Kidney capillary endothelial cell (primary cell): ENCODE measurements at places on chromosomes 3 and 15.
A peak's percentile ranks its signal among the peaks of the same experiment; 100 is the strongest.

- no peak for DNase-seq
These were observed 4.4 kb downstream of the ITIH3 start for GRCh38 chr3:52798978-52799476.

DNA sequence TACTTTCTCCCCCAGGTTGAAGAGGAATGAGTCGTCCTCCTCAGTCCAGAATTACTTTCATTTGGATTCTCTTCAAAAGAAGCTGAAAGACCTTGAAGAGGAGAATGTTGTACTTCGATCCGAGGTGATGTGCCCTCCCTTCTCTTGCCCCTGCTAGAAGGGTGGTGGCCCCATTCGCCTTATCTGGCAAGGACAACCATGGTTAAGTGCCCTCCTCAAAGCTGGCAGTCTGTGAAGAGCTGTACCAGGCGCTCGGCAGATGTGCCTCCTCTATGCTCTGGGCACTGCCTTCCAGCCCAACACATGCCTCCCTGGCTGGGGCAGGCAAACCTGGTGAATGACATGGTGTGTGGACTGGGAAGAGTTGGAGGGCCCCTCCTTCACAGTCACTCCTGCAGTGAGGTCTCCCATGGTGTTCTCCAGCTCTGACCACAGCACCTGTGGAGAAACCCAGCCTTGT lies 77.0 kb downstream of the CCK start:
- DNase-seq = no peak

GRCh38 chr3:61903931-61904657 lies 342.7 kb downstream of the PTPRG start:
- DNase-seq = no peak

- DNase-seq = no peak
These were observed 752 bp downstream of the CEP63 start for GRCh38 chr3:134486577-134487041.

- no peak for DNase-seq
These were observed 303.8 kb upstream of the CDIN1 start for GRCh38 chr15:36275656-36276055.

- no peak for DNase-seq
These were observed 30.4 kb upstream of the TMCO5A start for GRCh38 chr15:37903919-37904625.

- no peak for DNase-seq
These were observed 735.6 kb upstream of the GBE1 start for GRCh38 chr3:82496890-82497560.

GRCh38 chr3:148147903-148148302 lies 549.8 kb upstream of the AGTR1 start:
- no peak for DNase-seq

- peak; percentile 71 for DNase-seq
These were observed 28.9 kb upstream of the KLHL6 start for GRCh38 chr3:183584246-183584913.

DNA sequence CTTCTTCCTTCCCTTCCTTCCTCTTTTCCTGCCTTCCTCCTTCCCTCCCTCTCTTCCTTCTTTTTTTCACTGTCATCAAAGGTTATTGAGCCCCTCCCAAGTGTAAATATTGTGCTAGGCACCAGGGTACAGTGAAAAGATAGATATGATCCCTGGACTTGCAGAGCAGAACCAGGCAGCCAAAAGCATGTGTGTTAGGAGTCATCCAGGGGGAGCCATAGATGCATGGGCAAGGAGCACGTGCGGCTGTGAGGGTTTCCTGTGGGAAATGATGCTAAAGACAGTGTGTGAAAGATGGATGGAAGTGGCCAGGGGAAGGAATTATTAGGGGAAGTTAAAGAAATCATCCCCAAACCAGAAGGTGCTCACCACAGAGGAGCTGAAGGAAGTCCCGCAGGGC lies 65.2 kb downstream of the NR2F2 start:
- no peak for DNase-seq

DNA sequence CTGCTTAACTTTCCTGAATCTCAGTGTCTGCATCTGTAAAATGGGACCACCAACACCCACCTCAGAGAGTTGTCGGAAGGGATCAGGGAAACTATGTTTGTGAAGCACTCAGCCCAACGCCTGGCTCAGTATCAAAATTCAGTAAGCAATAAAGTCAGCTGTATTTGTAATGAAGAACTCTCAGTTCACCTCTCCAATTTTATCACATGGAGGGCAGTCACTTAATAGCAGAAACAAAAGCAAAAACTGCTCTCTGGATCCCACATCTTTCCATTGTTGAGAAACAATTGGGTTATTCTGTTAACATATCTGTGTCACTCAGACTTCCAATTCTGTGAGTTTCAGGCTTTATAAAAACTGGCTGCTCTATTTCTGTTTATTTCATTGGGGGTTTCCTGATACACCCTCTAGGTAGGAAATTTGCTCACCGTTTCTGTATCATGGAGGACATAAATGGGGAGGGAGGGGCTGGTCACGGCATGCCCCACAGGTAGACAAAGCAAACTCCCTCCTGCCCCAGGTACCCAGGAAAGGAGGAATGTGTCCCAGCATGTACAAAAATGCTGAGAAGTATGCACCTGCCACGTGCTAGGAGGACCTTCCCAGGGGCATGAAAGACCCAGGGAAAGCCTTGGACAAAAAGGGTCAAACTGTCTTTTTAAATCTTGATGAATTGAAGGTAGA lies 81.4 kb upstream of the LMOD3 start:
- no peak for DNase-seq

DNA sequence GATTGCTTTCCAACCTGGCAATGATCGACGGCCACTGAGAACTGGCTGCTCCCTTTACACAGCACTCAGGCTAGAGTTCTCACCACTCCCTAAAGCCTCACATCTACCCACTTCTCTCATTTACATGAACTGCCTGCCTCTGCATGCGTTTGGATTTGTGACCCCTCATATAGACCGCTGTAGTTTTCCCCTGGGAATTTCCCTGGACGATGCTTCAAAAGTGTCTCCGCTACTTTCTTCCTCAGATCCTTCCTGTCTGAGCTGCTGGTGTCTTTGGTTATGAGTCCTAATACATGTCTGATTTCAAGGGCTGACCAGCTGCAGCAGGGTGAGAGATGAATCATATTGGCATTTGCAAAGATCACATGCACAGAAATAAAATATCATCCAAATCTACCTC lies 116.7 kb upstream of the ETV5 start:
- no peak for DNase-seq

- DNase-seq = no peak
These were observed 28.5 kb upstream of the APOD start for GRCh38 chr3:195612075-195612800.

DNA sequence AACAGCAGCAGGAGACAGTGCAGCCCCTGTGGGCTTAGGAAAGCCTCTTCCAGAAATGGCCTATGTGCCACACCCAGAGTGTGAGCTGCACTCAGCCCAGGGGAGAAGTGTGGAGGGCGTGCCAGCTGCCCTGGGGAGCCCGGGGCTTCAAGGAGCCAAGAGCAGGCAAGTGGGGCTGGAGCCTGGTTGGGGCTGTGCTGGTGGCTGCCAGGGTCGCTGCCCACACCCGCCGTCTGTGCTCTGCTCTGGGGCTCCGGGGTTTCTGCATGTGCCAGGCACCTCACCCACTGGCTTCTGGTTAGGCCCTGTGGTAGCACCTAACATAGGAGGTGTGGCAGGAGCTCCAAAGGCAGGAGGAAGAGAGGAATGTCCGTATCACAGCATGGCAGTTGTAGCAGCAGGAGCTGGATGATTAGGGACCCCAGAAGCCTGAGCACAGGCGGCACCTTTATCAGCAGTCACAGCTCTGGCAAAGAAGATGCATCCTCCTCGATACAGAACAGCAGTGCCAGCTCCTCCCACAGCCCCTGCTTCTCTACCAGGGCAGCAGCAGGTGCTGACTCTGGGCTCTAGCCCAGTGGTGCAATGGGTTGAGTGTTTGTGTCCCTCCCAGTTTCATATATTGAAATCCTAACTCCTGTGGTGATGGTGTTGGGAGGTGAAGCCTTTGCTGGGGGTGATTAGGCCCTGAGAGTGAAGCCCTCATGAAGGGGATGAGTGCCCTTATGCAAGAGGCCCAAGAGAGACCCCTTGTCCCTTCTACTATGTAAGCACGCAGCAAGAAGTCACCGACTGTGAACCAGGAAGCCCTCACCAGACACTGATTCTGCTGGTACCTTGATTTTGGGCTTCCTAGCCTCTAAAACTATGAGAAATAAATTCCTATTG lies 70.0 kb upstream of the KLF13 start:
- DNase-seq = no peak

DNA sequence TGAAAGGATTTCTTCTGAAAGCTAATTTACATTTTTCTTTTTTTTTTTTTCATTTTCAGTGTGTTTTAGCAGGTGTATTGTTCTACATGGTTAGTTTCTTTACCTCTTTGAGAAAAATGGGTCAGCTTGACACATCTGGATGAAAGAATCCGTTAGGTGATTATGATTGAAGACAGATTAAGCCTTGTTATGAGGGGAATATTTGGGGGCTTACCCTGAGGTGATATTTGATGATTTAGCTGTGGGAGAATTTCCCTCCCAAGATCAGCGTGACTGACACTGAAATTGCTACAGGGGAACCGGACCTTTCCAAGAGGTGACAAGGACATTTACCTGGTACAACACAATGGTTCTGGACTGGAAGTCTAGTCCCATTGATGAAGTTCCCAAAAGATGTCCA lies 147.5 kb downstream of the NFKBIZ start:
- no peak for DNase-seq

DNA sequence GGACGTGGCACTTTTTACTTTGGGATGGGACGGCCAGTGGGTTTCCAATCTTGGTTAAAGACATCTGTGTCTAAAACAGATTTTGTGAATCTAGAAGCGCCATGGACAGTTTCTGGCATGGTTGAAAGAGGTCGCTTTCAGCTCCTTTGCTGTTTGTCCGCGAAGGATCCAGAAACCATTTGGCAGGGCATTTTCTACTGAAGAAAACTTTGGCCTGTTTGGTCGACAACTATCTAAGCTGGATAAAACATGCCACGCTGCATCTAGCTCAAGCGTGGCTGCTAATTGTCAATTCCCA lies 730 bp upstream of the RORA start:
- no peak for DNase-seq

- DNase-seq = no peak
These were observed 103.9 kb upstream of the ROBO1 start for GRCh38 chr3:79871656-79872055.

DNA sequence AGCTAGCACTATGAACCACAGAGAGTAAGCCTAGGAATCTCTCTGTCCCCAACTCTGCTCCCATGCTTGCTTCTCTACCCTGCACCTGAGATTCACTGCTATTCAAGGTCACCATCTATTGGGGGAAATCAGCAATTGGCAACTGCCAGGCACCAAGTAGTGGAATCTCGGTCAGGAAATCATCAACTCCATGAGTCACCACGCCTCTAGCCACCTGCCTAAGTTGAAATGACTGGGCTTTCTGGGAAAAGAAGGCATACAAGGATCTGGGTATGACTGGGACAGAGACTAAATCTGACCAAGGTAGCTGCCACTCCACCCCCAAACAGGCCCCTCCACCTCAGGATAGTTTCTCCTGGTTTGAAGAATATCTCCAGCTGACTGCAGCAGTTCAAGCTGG lies 464.1 kb upstream of the CBLB start:
- DNase-seq = no peak

DNA sequence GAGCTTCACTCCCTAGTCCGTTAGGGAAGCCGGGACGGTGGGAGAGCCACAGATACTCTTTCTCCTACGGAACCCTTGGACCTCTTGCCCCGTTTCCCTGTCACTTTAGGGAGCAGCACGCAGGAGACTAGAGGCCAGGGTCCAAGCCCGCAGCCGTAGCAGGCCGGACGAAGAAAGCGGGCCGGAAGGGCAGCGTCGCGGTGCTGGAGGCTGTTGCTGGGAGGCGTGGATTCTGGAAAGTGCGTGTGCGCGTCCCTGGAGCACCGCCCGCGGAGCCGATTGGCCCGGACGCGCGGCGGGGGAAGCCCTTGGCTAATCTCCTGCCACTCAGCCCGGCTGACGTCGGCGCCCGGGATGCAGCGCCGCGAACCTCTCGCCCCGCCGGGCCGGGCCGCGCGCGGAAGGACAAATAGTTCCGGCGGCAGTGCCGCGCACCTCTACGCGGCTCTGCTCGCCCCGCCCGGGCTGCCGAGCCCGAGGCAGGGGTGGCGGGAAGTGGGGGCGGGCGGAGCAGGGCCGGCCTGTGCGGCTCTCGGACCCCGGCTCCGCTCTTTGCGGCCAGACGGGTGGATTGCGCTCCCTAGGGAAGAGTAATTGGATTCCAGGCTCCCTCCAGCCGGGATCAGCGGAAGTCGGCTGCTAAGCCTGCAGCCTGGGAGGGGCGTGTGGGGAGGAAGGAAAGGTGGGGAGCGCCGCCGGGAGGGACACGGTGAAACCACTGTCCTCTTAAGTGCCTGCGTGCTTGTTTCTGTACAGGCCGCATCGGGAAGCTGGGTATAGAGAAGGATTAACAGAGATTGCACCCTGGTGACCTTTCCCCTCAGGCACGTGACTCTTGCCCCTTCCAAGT lies 31.3 kb upstream of the TCF12 start:
- DNase-seq = peak; percentile 92

- no peak for DNase-seq
These were observed 3.3 kb downstream of the TRIM71 start for GRCh38 chr3:32820971-32821685.

GRCh38 chr3:104438706-104439105 lies 928.0 kb upstream of the ALCAM start:
- no peak for DNase-seq

- no peak for DNase-seq
These were observed 27.7 kb upstream of the VPS33B start for GRCh38 chr15:91050128-91050455.

DNA sequence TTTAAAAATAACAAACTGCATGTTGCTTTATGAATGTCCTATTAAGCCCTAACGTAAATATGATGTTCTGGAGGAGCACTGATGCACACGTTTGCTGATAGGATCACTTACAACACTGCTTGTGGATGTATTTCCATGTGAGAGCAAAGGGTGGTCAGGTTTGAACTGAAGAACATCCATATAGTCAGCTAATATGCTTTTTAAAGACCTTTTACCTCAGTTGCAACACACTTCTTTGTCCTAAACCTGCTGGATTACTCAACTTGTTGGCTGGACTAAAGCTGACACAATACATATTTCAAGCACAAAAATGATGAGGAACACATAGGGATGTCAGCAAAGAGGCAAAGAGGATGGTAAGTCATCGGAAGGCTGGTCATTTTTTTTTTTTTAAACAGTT lies 186.6 kb downstream of the TIGIT start:
- no peak for DNase-seq

DNA sequence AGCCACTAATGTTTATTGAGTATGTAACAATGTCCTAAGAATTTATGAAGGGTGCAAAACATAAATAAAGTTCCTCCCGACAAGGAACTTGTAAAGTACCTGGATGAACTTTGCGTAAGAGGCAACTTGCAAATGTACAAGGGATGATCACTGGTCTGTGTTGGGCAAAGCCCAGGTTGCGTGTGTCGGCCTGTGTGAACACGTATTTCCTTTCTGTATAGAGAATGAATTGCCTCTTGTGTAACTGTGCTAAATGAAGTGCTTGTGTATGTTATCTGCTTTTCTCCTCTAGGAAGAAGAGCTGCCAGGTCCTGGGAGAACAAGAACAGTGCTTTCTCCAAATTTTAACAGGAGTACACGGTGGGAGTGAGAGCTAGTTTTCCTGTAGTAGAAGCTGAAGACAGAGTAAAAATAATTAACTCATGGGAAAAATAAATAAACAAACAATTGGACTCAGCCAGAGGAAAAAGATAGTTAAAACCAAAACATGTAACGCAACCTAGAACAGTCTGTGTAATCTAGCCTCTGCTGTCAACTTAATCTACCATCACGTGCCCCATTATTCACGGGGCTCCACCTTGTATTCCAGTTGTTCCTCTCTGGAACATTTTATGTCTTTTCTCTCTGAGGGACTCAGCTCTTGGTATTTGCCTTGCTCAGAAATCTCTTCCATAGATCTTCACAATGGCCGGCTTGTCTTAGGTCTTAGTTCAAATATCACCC lies 83.7 kb upstream of the RASGRP1 start:
- DNase-seq = no peak

GRCh38 chr15:73630921-73631362 lies 2.2 kb downstream of the NPTN start:
- DNase-seq = peak; percentile 3
